Neural progenitor cell (in vitro differentiated cells): ENCODE measurements at places on chromosomes 3 and 15. TPM values are rescaled to one million over a fixed set of nuclear protein-coding genes. Genes with fewer than 3 reads are reported as not detected.

- H3K36me3 ChIP-seq = no peaks in the 10 kb centered on the region
- H3K4me3 ChIP-seq = no peak overlapping the region
- H3K4me1 ChIP-seq = no peaks in the 10 kb centered on the region
- H3K27ac ChIP-seq = no peak overlapping the region
Observed at GRCh38 chr15:33655488-33655887, 312.8 kb upstream of the CHRM5 start.

DNA sequence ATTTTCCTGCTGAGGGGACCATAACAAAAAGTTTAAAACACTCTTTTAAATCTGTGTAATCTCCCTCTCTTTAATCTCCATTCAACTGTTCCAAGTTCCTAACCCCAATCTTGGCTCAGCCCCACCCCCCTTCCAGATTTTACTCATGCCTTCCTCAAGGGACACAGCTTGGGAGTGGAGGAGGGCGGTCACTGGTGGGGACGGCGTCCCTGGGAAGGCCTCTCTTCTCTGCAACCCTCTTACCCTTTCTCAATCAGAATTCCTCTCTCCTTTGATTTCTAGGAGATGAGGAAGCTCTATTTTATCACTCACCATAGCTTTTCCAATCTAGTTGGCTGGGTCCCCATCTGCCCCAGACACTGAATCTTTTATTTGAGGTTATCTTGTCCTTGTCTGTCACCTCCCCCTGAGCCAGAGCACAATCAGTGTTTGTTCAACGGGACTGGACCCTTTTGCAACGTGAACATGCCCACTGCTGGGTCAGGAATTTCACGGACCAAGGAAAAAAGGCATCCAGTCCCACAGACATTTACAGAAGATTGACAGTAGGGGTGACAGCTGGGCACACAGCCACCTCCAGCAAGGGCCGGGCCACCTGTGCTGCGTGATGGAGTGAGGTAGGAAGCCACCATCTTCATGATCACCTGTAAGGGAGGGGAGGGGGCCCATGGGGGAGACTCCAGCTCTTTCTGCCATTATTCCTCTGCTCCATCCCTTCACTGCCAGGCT lies 84.0 kb upstream of the HERC1 start:
- H3K4me3 ChIP-seq = no peak overlapping the region
- H3K4me1 ChIP-seq = peaks cover 43% of the 10 kb centered on the region
- no peak for DNase-seq
- peak overlapping the region; percentile 67 for H3K27ac ChIP-seq
- H3K27me3 ChIP-seq = no peaks in the 10 kb centered on the region

DNA sequence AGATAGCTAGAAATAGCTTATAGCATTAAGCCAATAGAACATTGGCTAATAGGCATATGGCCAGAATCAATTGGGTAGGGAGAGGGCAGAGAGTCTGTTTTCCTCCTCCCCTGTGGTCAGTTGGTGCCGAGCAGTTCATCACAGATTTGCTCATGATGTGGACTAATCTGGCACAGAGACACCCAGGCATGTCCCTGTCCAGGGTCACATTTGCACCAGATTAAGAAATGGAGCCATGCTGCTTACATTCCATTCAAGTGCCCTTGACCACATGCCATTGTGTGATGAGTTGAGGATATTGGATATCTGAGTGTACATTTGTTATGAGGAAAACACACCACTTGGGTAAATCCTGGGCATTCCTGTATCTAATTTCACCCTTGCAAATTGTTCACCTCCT lies 53.4 kb downstream of the USP13 start:
- no peak overlapping the region for H3K4me3 ChIP-seq
- no peak for DNase-seq
- peaks cover 4% of the 10 kb centered on the region for H3K36me3 ChIP-seq
- H3K27ac ChIP-seq = no peak overlapping the region
- no peaks in the 10 kb centered on the region for H3K27me3 ChIP-seq
- H3K4me1 ChIP-seq = peaks cover 27% of the 10 kb centered on the region

DNA sequence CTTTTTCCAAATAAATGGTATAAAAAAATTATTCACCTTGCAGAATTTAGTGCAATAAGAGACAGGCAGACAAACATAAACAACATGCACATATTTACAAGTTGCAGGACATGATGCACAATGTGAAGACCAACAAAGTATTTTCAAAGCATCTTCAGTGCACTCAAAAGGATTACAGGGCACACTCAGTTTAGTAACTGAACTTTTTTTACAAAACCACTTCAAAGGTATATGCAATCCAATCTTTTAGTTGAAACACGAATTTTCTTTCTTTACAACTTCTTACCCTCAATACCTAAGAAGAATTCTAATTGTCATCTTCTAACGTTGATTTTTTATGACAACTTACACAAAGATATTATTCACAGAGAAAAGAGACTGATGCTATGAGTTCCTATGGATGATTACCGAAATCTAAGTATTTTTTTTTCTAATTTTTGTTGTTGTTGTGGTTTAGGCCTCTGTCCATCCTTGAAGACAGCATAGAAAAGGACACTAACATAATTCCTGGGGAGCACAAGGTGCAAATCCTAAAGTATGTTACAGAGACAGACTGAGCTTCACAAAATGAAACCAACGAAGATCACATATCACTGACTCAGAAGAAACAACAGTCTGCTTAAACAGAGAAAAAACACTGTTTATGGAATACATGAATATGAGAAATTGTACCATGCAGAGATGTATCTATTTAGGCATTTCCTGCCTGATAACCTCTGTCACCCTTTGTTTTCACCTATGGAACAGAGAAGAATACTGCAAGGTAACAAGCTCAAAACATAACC lies 50.3 kb downstream of the ZMAT3 start:
- no peak overlapping the region for H3K27ac ChIP-seq
- H3K36me3 ChIP-seq = no peaks in the 10 kb centered on the region
- no peak for DNase-seq
- H3K4me1 ChIP-seq = no peaks in the 10 kb centered on the region
- no peaks in the 10 kb centered on the region for H3K27me3 ChIP-seq
- H3K4me3 ChIP-seq = no peak overlapping the region

- no peak overlapping the region for H3K4me3 ChIP-seq
- no peak overlapping the region for H3K27ac ChIP-seq
- no peak for DNase-seq
Observed at GRCh38 chr3:161607056-161607455, 110.4 kb downstream of the OTOL1 start.

The TMEM108 gene
- 4.8 and 10.7 TPM in 2 replicates for total RNA-seq

The GOLGA6D gene
- not detected in 2 replicates for total RNA-seq
